ENCODE measurements at places on chromosomes 4 and X. TPM values are rescaled to one million over a fixed set of nuclear protein-coding genes. Genes with fewer than 3 reads are reported as not detected.
A peak's percentile ranks its signal among the peaks of the same experiment; 100 is the strongest.

- DNase-seq = no peak
These were observed 43.7 kb downstream of the FHDC1 start for GRCh38 chr4:152979731-152980330.

Gene AR
- 1.2 TPM for total RNA-seq

DNA sequence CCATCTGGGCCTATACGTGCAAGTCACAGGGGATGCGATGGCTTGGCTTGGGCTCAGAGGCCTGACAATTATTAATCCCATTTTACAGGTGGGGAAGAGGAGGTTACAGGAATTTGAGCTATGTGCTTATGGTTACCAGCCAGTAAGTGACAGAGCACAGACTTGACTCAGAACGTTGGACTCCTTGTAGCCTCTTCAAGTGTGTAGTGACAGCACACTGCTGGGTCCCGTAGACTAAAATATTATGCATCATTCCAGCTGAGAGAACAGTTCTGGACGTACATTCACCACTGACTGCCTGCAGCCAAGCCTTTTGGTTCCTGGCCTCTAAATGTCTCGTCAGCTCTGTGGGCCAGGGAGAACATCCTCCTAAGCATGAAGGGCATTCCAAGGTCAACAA is 314.5 kb downstream of the GPAT3 start:
- no peak for DNase-seq

DNA sequence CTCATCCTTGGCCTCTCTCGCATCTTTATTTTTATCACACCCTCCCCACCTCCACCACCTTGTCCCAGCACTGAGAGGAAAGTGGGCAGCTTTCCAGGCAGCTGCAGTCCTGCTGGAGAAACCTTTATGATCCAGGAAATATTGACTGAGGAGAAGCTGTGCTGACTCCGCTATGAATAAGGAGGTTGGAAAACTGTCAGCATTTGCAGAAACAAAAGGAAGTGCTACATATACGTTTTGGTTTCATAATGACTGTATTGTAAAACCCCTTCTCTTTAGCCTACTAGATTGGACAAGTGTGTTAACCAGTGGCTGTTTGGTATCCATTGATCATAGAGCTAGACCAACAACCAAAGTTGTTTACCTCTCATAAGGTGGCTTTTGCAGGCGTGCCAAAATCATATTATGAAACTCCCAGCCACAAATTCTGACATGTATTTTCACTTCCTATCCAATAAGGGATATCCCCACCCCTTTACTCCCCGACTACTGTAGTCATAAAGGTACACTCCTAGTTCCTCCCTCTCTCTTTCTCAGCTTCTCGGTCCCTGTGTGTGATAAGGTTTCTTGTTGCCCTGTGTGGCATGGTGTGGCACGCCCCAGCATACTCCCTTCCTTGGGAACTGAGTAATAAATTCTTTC is 88.4 kb downstream of the GPR143 start:
- DNase-seq = peak; percentile 71

- DNase-seq = no peak
These were observed 20.2 kb downstream of the TLR10 start for GRCh38 chr4:38762560-38762959.

Gene NDP
- not detected for total RNA-seq

Gene TMEM187
- 9.9 TPM for total RNA-seq

- DNase-seq = no peak
These were observed 129.6 kb downstream of the LUZP4 start for GRCh38 chrX:115419069-115419468.

Gene HAND2
- 18.9 TPM for total RNA-seq

DNA sequence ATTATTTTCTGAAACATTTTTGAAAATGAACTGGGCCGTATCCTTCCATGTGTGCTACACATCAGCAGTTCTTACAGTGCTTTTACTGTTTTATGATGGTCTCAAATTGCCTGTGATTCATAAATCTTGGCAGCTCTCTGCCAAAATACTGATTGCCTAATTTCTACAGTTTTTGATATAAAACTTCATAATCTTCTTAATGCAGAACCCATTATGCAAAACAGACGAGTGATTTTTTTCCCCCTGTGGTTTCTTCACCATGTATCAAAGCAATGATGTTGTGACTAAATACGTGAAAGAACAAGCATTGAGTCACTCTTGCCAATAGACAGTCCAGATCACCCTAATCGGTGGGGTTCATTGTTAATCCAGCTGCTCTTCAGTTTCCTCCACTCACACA is 156.4 kb upstream of the WDR1 start:
- no peak for DNase-seq

- DNase-seq = no peak
These were observed 240.0 kb downstream of the BCOR start for GRCh38 chrX:39857780-39858179.

Gene TRIM61
- 0.20 TPM for total RNA-seq

- DNase-seq = no peak
These were observed 156.9 kb downstream of the SOWAHB start for GRCh38 chr4:76740866-76741662.

GRCh38 chrX:114580336-114580735 is 3.5 kb upstream of the HTR2C start:
- no peak for DNase-seq

- no peak for DNase-seq
These were observed 11.7 kb downstream of the UGT2B4 start for GRCh38 chr4:69484011-69484410.

Gene TCEAL7
- 4.8 TPM for total RNA-seq

Gene BST1
- total RNA-seq = 11.9 TPM

- no peak for DNase-seq
These were observed 1.4 kb downstream of the C4orf36 start for GRCh38 chr4:86890790-86891189.

DNA sequence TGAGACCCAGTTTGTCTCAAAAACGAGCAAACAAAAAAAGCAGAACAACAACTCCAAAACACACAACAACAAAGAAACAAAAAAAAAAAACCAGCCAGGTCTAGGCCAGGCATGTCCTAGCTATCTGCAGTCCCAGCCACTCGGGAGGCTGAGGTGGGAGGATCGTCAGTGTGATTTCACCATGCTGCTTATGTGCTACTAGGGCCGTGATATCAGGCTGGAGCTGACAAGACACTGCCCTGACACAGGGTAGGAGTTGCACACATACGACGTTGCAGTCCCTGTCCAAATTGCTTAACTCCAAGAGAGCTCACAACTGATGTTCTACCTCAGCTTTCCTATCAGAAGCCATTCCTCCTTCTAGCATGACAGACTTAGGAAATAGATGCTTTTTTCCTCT is 204.9 kb downstream of the AASDH start:
- no peak for DNase-seq

DNA sequence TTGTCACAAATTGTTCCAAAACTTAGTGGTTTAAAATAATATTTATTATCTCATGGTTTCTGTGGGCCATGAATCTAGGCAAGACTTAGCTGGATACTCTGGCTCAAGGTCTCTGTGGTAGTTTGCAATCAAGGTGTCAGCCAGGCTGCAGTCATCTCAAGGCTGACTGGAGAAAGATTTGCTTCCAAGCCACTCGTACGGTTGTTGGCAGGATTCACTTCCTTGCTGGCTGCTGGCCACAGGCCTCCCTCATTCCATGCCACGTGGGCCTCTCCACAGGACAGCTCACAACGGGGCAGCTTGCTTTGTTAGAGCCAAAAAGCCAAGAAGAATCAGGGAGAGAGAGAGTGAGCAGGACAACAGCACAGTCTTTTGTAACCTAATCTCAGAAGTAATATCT is 101.4 kb downstream of the WWC2 start:
- DNase-seq = peak; percentile 18

- peak; percentile 96 for DNase-seq
These were observed 1.6 kb downstream of the PRICKLE3 start for GRCh38 chrX:49184294-49185281.

DNA sequence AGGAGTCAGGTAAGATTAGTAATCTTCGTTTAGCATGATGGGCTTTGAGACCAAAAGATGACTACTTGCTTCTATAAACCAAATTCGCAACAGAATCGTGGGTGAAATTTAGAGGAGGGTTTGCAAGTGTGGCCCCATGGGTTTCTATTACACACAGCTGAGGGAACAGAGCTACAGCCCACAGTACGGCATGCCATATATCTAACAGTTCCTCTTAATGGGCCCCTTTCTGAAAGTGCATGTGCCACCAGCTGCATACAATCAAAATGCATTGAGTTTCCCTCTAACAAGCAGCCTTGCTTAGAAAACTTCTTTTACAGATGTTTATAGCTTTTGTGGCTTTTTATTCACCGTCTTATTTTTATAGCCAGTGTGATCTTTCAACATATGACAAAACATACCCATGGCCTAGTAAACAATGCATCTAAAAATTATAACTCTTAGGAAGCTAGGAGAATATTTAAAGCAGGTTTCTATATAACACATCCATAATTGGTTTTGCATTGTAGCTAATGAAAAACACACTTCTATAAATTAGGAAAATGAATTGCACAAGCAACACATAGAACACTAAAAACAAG is 202.1 kb downstream of the PRDM5 start:
- DNase-seq = no peak

Gene CXXC4
- 1.4 TPM for total RNA-seq

- DNase-seq = peak; percentile 69
These were observed 66.9 kb downstream of the ARHGEF38 start for GRCh38 chr4:105619188-105619931.

- no peak for DNase-seq
These were observed 148.8 kb downstream of the POLA1 start for GRCh38 chrX:24842486-24842885.

Gene ATP8A1
- 64.7 TPM for total RNA-seq

Gene STARD8
- total RNA-seq = 1.7 TPM

DNA sequence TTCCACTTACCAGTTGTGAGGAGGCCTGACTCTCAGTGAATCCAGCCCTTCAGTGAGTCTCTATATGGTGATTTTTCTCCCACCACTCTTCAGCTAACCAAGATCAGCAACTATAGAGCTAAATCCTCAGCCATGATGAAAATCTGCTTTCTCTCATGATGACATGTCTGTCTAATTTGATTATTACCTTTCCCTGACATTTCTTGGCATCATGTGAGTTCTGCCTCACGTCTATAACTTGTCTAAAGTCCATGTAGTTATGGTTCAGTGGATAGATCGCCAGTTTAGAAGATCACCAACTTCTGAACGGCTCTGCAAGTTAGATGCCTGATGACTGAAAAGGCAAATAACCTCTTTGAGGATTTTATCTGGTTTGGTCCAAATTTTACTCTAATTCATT is 14.9 kb upstream of the DCAF8L1 start:
- no peak for DNase-seq

- peak; percentile 20 for DNase-seq
These were observed 37.7 kb downstream of the MAOA start for GRCh38 chrX:43693602-43694406.

GRCh38 chr4:81131563-81131962 is 83.5 kb downstream of the PRKG2 start:
- no peak for DNase-seq

- DNase-seq = no peak
These were observed 55.4 kb upstream of the ANXA3 start for GRCh38 chr4:78496021-78496643.

DNA sequence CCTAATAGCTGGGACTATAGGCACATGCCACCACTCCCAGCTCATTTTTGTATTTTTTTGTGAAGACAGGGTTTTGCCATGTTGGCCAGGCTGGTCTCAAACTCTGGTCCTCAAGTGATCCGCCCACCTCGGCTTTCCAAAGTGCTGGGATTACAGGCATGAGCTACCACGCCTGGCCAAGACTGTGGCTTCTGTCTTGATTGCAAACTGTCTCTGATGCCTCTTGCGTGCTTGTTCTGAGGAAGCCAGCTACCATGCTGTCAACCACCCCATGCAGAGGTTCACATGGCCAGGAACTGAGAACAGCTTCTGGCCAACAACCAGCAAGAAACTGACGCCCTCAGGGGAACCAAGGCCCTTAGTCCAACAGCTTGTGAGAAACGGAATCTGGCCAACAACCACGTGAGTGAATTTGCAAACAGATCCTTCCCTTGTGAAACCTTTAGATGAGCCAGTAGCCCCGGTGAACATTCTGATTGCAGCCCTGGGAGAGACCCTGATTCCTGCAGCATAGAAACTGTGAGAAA is 71.2 kb downstream of the SUPT20HL2 start:
- DNase-seq = peak; percentile 59

DNA sequence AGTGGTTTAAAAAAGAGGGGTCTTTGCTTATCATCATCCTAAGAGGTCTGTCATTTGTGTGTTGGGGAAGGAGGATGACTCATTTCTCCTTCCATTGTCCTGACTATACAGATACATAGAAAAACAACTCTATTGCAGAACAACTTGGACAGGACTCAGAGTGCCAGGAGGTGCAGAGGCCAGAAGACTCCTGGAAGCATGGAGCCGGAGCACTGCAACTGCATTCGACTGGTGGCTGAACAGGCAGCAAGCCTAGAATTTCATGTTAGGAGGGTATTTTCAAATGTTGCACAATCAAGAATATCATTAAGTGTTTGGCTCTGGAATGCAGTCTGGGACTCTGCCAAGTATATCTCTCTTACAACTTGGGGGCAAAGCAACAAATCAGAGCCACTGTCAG is 35.0 kb upstream of the MAML3 start:
- DNase-seq = no peak

- peak; percentile 36 for DNase-seq
These were observed 362.5 kb upstream of the TRAM1L1 start for GRCh38 chr4:117447925-117448324.

Gene TMEM31
- not detected for total RNA-seq

GRCh38 chr4:140095694-140096482 is 58.1 kb downstream of the MAML3 start:
- DNase-seq = peak; percentile 46

GRCh38 chr4:3391422-3391821 is 50.3 kb upstream of the HGFAC start:
- DNase-seq = no peak

Gene LAP3
- 57.5 TPM for total RNA-seq

DNA sequence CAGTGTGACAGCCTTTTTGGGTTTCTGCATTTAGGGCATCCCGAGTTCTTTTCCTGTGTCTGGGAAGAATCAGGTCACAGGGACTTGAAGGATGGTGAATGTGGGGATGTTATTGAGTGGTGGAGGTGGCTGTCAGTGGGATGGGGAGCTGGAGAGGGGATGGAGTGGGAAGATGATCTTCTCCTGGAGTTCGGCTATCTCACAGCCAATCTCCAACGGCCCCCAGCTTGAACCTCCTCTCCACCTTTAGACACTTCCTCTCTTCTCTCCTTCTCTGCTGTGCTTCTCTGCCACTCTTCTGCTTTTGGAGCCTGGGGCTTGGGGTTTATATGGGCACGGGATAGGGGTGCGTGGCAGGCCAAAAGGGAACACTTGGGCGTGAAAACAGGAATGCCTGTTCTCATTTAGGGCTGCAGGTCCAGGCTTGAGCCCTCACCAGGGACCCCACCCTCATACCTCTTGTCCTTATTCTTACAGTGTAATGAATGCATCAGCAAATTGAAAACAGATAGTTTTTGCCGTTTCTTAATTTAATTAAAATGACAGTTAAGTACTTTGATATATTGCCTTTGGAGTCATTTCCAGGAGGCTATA is 37.5 kb downstream of the USP9X start:
- DNase-seq = no peak

GRCh38 chrX:107856289-107856688 is 30.6 kb downstream of the MID2 start:
- DNase-seq = no peak

- no peak for DNase-seq
These were observed 28.2 kb upstream of the CENPU start for GRCh38 chr4:184762100-184762499.

GRCh38 chrX:6203462-6204215 is 25.0 kb downstream of the NLGN4X start:
- DNase-seq = no peak

GRCh38 chrX:23333842-23334520 is 668 bp upstream of the PTCHD1 start:
- DNase-seq = no peak

Data from left colon (tissue), 2 donors.